ENCODE measurements at places on chromosomes 13 and 19. TPM values are rescaled to one million over a fixed set of nuclear protein-coding genes. Genes with fewer than 3 reads are reported as not detected.
A peak's percentile ranks its signal among the peaks of the same experiment; 100 is the strongest.

Gene KRTDAP
- not detected for total RNA-seq

Gene PALM
- 52.3 TPM for total RNA-seq

Gene ZNF835
- 7.4 TPM for total RNA-seq

Gene FAM174C
- total RNA-seq = 16.3 TPM

Gene ANKLE1
- total RNA-seq = 0.11 TPM

Gene HSPBP1
- 27.7 TPM for total RNA-seq

Gene ZFP14
- total RNA-seq = 4.0 TPM

Gene CASP14
- total RNA-seq = not detected

Gene COL5A3
- 14.4 TPM for total RNA-seq

Gene ARRDC5
- total RNA-seq = not detected

Gene BST2
- 56.3 TPM for total RNA-seq

Gene C19orf67
- not detected for total RNA-seq

Gene CD70
- total RNA-seq = not detected

GRCh38 chr19:7382694-7383093 is 34.0 kb downstream of the ARHGEF18 start:
- DNase-seq = no peak

DNA sequence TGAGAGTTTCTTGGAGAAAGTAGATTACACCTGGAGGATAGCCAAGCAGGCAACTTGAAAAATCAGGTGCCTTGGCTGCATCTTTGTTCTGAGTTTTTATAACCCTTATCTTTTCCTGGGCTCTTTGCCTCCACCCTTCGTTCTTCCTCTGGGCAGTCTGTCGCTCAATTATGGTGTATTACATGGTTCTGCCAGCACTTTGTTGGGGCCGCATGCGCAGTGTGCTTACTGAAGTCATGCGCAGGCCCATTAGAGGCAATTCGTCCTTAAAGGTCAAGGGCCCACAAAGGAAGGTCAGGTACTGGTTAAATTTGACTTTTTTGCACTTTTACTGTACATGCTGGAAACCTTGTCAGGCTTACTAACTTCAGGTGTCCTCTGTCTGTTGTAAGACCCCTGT is 761.9 kb upstream of the SLITRK5 start:
- DNase-seq = no peak

GRCh38 chr13:59358014-59358413 is 805.7 kb downstream of the DIAPH3 start:
- no peak for DNase-seq

DNA sequence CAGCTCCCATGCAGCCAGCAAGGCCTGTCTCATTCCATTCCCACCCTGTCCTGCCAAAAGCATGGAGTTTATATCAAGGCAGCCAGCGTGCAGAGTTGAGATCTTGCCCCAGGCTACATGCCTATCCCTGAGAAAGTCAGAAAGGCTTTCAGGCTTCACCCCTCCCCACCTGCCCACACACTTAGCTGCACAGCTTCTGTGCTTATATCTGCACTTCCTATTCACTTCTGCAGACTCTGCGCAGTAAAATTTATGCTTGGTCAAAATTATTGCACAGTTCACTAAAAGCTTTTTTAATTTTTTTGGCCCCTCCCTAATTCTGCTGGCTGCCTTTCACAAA is 12.5 kb upstream of the ZNF675 start:
- no peak for DNase-seq

GRCh38 chr19:2494447-2495129 is 18.7 kb downstream of the GADD45B start:
- peak; percentile 94 for DNase-seq

DNA sequence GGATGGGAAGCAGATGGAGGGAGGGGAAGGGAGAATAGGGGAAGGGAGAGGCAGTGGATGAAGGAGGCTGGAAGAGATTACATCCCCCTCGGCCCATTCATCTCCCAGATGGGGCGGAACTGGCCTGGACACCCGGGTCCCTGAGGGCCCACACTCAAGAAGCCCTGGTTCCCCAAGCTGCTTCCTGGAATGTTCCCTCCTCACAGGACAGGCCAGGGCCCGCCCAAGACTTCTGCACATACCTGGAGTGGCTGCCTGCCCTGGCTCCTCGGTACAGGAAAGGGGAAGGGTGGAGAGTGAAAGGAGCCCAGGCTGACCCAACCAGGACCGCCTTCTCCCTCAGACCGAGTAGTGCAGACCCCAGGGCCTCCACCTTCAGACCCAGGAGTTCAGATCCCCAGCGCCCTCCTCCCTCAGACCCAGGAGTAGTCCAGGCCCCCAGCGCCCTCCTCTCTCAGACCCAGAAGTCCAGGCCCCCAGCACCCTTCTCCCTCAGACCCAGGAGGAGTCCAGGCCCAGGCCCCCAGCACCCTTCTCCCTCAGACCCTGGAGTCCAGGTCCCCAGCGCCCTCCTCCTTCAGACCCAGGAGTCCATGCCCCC is 489 bp downstream of the NTF4 start:
- DNase-seq = no peak

- DNase-seq = no peak
Observed at GRCh38 chr19:6568816-6569215, 22.1 kb downstream of the CD70 start.

DNA sequence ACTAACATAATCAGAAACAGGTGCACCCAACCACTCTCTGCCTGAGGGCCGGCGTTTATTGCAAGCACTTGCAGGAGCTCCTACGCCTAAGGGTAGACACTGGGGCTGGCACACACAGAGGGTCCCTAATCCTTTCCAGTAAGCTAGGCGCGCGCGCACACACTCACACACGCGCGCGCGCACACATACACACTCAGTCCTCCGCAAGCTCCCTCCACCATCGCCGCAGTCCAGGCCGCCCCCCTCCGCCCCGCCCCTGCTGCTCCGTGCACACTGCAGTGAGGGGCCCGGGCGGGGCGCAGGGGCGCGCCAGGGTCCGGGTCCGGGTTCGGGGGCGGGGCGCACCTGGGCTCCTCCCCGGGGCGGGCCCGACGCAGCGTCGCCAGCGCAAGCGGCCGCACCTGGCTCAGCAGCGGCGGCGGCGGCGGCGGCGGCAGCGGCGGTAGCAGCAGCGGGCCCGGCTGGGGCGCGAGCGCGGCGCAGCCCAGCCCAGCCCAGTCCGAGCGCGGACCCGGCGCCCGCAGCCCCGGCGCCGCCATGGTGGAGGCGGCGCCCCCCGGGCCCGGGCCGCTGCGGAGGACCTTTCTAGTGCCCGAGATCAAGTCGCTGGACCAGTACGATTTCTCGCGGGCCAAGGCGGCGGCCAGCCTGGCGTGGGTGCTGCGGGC is at the start of gene CAMSAP3:
CAMSAP3 (plus strand) TSS at position 398 of the 668 bp plus-strand sequence; CDS start at position 538, 140 bp downstream.
- DNase-seq = no peak

DNA sequence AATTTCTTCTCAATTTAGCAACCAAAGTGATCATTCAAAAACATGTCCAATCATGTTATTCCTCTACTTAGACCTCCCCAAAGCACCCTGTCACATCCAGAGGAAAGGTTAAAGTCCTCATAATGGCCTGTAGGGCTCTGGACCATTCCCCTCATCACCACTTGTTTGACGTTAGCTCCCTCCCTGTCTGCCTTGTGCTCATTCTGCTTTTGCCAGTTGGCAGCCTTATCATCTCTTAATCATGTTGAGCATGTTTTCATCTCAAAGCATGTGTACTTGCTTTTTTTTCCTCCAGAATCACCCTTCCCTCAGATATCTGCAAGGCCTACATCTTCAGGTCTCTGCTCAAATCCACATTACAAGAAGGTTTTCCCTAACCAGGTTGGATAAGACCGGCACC is 25.9 kb downstream of the UBAC2 start:
- DNase-seq = no peak

DNA sequence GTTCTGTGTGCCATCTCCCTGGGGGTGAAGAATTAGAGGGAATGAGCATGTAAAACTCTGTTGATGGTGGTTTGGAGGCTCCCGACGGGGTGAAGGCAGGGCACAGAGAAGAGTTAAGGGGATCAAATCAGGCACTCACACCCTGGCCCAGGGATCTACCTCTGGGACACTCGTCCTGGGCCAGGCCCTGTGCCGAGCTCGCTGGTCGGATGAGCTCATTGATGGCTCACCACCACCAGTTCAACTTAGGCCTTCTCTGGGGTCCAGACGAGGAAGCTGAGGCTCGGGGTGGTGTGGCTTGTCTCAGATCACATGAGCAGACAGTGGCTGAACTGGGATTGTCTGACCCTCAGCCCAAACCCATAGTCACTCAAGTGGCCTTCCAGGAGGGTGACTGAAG is 1.6 kb downstream of the NACC1 start:
- DNase-seq = no peak

DNA sequence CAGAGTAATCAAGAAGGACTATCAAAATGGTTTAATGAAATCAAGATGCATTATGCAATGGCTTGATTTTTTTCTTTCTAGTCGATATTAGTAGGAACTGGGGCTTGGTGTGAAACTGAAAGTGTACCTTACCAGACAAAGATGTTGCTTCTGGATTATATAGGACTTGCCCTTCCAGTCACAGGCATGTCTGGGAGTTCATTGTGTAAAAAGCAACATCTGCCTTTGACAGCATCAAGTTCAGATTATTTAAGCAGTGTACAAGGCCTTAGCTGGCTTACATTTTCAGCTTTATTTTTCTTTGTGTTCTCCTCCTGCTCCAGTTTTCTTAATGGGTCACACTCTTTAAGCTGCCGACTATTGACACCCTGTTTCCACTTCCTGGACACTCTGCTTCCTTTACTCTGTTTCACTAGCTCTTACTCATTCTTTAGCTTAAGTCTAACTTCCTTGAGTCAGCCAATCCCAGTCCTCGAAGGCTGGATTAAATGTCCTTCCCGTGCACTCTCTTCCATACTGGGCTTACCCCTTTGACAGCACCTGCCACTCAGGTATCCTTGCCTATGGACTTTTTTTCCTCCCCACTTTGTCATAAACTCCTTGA is 29.4 kb upstream of the OLFM4 start:
- DNase-seq = no peak

DNA sequence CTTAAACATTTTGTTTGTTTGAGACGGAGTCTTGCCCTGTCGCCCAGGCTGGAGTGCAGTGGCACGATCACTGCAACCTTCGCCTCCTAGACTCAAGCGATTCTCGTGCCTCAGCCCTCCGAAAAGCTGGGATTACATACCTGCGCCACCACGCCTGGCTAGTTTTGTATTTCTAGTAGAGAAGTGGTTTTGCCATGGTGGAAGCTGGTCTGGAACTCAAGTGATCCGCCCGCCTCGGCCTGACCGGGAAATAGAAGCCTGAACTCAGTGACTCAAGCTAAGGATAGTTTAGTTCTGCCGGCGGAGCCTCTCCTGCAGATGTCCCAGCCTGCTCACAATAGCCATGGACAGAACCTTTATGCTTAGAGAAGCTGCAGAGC is 53.0 kb upstream of the ZNF254 start:
- peak; percentile 74 for DNase-seq

DNA sequence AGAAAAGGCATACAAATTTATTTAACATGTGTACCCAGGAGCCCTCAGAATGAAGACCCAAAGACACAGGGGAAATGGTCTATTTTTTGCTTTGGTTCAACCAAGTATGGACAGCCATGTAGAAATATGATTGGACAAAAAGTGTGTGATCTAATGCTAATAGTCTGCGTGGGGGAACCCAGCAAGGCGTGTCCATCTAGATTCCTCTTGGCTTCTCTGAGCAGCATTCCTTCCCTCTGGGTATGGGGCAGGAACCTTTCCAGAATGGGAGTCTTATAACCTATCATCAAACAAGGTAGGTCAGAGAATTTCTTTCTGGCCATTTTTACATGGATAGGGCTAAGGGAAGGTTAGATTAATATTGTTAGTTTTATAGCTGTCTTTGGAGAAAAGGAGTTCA is 698.2 kb downstream of the FGF9 start:
- no peak for DNase-seq

DNA sequence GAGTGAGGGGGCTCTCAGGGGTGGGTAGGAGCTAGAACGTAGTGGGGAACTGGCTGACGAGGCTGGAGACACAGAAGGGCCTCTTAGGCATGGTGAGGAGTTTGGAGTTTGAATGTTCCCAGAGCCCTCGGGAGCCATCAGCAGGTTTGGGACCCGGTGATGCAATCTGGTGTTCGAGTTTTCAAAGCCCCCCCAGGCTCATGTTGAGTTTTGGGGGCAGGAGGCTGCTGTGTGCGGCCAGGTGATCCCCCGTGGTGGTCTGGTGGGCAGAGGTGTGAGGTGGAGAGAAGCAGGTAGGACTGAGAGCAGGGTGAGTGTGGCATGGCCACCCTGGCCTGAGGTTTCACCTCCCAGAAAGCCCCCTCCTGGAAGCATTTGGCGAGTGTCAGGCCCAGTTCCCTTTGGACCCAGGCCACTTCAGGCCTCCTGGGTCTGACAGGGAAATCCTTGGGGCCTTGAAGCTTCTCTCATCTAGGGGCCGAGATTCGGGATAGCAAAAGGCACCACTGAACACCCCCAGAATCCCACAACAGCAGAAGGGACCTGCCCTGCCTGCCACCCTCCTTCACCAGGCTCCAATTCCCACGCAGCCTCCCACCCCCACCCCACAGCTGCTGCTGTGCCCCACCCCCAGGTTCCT is 1.2 kb downstream of the YJEFN3 start:
- no peak for DNase-seq

GRCh38 chr13:34502011-34502410 is 440.1 kb upstream of the NBEA start:
- no peak for DNase-seq

- peak; percentile 67 for DNase-seq
Observed at GRCh38 chr19:1070931-1071791, 4.2 kb downstream of the ARHGAP45 start.

DNA sequence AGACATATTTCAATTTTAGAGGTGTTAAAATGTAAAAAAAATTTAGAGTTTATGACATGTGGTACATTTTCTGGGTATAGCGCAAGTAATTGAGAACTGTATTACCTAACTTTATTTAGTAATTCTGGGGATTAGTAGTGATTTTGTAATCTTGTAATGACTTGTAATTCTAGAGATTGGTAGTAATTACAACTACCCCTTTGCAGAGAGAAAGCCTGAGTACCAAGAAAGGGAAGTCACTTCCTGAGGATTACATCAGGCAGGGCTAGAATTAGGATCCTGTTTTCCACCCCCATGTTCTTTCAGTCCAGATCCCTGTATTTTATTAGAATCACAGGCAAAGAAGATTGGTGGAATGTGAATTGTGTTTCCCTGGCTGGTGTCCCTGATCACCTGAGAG is 274.9 kb downstream of the KCNRG start:
- DNase-seq = no peak

GRCh38 chr13:106284358-106284757 is 251.1 kb downstream of the EFNB2 start:
- DNase-seq = no peak

GRCh38 chr13:53439439-53440225 is 411.0 kb downstream of the OLFM4 start:
- DNase-seq = peak; percentile 24

DNA sequence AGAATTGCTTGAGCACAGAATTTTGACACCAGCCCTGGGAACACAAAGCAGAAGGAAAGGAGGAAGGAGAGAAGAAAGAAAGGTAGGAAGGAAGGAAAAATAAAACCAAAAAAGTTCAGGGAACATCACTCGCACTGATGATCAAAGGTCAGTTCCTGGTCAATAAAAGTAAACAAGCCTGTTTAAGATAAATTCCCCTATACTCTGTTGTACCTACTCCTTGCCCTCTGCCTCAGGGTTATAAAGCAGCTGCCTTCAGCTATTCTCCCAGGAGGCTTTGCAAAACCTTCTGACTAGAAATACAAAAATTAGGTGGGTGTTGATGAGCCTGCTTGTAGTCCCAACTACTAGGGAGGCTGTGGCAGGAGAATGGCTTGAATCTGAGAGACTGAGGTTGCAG is 14.9 kb upstream of the ZNF91 start:
- no peak for DNase-seq

- DNase-seq = no peak
Observed at GRCh38 chr13:85610024-85610423, 189.2 kb downstream of the SLITRK6 start.

GRCh38 chr13:20431687-20432384 is 93.8 kb downstream of the CRYL1 start:
- DNase-seq = no peak

All from right cardiac atrium (tissue), 5 donors.